Epithelial cell of prostate (primary cell): ENCODE measurements at places on chromosomes 16 and 17.

DNA sequence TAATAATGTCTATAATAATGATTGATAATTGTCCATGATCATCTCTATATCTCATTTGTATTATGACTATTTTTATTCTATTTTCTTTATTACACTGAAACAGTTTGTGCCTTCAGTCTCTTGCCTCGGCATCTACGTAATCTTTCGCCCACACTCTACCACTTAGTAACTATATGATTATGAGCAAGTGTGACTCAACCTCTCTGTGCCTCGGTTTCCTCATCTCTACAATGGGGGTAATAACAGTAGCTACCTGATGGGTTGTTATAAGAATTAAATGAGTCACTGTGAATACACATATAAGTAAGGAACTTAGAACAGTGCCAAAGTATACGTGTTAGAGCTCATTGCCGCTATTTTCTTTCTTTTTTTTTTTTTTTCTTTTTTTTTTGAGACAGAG is 3.7 kb upstream of the SLC16A11 start:
- DNase-seq: no peak

DNA sequence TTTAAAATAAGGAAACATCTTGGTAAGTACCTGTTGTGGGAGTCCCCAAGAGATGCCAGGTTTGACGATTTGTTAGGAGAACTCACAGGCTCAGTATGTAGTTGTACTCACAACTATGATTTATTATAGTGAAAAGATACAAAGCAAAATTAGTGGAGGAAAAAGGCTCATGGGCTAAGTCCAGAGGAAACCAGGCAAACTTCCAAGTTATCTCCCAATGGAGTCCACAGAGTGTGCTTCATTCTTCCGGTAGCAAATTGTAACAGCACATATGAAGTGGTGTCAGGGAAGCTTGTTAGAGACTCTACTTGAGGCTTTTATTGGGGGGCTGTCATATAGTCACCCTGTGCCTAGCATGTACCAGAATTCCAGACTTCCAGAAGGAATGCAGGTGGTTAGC is 2.3 kb downstream of the DDX19A start:
- no peak for DNase-seq

- no peak for DNase-seq
Observed at GRCh38 chr17:29613352-29613837, 9.3 kb downstream of the CORO6 start.

DNA sequence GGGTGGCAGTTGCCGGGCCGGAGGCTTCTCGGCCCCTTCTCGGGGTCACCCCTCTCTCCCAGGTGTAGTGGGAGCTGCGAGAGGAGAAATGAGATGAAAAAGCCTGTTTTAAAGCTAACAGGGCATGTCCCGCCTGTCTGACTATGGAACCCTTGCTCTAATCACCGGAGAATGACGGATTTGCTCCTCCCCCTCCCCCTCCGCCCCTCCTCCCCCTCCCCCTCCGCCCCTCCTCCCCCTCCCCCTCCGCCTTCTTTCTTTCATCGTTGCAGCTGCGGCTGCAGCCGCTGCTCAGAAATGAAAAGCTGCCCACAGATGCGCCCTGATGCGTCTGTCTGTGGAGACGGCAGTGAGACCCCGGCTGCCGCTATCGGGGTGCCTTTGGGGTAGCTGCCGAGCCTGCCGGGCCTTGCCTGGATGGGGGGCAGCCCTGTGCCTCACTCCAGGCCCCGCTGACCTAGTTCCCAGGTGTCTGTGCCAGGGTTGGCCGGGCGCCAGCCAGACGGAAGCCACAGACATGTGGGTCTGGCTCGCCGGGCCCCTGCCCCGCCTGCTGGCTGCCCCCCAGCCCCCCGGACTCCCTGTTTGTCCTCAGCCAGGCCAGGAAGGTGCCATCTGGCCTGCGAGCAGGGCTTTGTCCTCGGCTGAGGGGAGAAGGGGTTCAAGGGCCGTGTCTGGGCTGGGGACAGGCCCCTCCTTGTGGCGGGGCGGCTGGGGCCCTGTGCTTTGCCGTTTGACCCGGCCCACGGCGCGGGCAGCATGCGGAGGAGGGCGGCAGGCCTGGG is 37.7 kb downstream of the GINS2 start:
- no peak for DNase-seq

DNA sequence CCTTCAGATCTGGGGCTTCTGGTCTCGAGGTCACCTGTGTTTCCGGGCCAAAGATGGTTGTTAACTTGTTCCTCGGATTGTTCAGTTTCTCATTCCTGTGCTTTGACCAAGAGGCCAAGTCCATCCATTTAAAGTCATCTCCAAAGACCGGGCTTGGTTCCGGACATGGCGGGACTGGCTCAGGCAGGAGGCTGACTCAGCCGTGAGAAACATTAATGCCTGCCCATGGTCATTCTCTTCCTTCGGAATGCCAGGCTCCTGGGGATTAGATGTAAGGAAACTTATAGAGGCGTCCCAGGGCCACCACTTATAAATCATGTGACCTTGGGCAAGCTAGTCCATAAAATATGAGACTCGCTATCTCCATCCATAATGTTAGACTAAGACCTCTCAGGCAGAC is 13.6 kb upstream of the NKD1 start:
- DNase-seq: no peak

- DNase-seq: no peak
Observed at GRCh38 chr17:45646288-45646988, 137.7 kb upstream of the CRHR1 start.

DNA sequence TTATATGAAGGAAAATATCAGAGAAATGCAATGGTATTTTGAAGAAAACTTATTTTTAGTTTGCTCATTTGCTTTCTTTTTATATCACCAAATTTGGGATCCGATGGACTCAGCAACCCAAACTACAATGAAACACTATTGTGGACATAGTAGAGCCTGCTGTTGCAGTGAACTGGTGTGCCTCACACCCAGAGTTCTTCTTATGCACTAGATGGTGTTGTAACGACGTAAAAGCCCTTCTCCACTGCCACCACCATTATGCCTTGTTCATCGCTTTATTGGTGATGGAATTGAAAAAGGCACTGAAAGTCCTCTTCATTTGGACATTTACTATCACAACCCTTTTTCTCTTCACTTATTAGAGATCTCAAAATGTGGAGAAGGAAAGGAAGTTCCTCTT is 381.3 kb downstream of the CDH8 start:
- no peak for DNase-seq
